ENCODE measurements at places on chromosomes 6 and 20.

- DNase-seq = no peak
These were observed 11.9 kb downstream of the ZNF335 start for GRCh38 chr20:45959956-45960630.

GRCh38 chr6:43992783-43993644 lies 134.2 kb downstream of the MRPL14 start:
- no peak for DNase-seq

- no peak for DNase-seq
These were observed at the start of gene ECT2L for GRCh38 chr6:138795809-138796603. TSS of gene ECT2L (plus strand) at chr6:138796087. CDS start at chr6:138813275, 17,188 bp downstream.

DNA sequence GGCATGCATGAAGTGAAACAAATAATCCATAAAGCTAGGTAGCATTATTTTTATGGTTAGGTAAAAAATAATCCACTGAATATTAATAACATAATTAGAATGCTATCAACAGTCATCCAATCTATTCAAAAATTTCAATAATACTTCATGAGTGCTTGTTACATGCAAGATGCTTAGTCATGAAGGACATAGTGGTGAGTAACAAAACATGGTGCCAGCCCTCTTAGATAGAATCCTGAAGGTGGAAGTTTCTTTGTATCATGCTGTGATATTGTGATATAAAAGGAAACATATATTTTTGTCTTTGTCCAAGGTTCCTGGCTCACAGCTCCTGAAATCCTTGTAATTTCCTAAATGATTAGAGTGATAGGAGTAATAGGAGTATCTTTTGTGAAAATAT lies 14.9 kb downstream of the RCAN2 start:
- no peak for DNase-seq

- no peak for DNase-seq
These were observed 45.1 kb downstream of the CEP85L start for GRCh38 chr6:118606268-118606667.

DNA sequence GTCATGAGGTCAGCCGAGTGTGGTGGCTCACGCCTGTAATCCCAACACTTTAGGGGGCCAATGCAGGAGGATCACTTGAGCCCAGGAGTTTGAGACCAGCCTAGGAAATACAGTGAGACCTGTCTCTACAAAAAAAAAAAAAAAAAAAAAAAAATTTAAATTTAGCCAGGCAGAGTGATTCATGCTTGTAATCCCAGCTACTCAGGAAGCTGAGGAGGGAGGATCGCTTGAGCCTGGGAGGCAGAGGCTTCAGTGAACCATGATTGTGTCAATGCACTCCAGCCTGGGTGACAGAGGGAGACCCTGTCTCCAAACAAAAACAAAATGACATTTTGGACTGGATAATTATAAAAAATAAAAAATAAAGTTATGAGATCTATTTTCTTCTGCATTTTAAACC lies 56.2 kb downstream of the ADGRF1 start:
- DNase-seq = no peak

- no peak for DNase-seq
These were observed 25.9 kb downstream of the ADGRF1 start for GRCh38 chr6:47016261-47016660.

All from T follicular helper cell (primary cell).